ENCODE measurements at places on chromosomes 1 and 21. TPM values are rescaled to one million over a fixed set of nuclear protein-coding genes. Genes with fewer than 3 reads are reported as not detected.

DNA sequence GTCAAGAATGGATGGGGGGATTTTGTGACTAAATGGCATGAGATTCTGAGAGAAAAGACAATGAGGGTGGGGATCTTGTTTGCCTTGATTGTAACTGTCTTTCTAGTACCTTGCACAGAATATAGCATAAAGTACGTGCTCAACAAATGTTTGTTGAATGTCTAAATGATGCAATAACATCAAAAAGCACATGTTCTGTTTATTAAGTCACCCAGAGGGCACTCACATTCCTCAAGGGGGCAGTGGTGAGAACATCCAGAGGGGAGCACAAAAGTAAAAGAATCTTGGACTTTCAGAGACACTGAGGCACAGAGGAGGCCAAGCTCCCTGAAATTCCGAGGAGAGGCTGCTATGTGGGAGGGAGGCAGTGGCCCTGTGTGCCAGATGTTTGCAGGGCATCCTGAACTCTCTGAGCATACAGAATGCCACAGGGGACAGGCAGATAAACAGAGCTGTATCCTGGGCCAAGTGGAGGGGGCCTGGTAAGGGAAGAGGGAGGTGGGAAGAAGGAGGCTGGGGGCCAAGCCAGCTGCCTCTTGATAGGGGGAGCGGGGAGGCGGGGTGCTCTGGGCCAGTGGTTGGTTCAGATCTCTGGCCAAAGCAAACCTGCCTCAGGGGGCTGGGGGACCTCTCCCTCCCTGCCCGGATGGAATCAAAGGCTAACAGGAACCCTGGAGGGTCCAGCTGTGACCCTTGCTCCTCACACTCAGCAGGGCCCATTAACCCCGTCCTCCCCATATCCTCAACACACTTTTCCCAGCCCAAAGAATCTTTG lies 6.5 kb upstream of the ATP1A2 start:
- DNase-seq, result no peak

DNA sequence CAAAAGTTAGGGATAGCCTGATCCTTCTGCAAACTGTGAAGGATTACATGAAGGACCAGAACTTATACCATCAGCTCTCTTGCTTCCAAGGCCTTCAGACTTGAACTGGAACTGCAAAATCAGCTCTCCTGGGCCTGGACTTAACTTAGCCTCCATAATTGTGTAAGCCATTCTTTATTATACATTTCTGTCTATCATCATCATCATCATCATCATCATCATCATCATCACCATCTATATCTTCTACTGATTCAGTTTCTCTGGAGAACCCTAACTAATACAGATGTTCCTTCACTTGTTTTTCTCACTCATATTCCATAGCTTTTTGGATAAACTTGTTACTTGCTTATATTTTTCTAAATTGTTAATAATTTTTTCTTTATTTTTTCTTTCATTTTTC lies 50.0 kb downstream of the PAPPA2 start:
- DNase-seq, result no peak

DNA sequence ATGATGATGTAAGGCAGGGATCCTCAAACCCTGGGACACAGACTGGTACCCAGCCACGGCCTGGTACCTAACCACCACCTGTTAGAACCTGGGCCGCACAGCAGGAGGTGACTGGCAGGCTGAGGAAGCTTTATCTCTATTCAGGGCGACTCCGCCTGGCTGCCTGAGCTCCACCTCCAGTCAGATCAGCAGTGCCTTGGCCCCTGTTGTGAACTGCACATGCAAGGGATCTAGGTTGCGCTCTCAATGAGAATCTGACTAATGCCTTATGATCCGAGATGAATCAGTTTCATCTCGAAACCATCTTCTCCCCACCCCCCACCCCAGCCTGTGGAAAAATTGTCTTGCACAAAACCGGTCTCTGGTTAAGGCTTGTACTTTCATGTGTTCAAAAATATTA lies 4.2 kb downstream of the RNPC3 start:
- DNase-seq, result no peak

- no peak for DNase-seq
Measured at GRCh38 chr1:232456714-232457113, 173.2 kb downstream of the SIPA1L2 start.

EFCAB14 gene
- 28.0 TPM for polyA plus RNA-seq

AKNAD1 gene
- not detected for polyA plus RNA-seq

PUM1 gene
- polyA plus RNA-seq, result 46.4 TPM

Data from K562 (cell line).